ENCODE measurements at places on chromosomes 4 and X.

GRCh38 chr4:26238778-26239679 is 81.8 kb upstream of the RBPJ start:
- peak; percentile 41 for DNase-seq

GRCh38 chr4:25674386-25674785 is 18.7 kb downstream of the SLC34A2 start:
- no peak for DNase-seq

DNA sequence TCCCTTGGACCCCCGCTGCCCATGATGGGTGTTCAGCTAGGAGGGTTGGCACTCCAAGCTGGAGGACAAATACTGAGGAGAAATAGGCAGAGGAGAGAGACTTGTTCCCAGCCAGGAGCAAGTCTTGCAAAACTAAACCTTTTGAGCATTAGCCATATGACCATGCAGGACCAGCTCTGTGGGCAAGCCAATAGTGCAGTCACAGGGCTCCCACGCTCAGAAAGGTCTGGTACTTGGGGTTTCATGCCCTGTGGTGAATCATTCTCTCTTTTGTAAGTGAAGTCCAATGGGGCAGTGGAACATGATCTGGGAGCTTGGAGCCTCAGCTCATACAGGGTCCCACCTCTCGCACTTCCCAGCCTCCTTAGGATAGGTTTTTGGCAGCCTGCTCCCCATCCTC is 300.9 kb downstream of the BCOR start:
- no peak for DNase-seq

DNA sequence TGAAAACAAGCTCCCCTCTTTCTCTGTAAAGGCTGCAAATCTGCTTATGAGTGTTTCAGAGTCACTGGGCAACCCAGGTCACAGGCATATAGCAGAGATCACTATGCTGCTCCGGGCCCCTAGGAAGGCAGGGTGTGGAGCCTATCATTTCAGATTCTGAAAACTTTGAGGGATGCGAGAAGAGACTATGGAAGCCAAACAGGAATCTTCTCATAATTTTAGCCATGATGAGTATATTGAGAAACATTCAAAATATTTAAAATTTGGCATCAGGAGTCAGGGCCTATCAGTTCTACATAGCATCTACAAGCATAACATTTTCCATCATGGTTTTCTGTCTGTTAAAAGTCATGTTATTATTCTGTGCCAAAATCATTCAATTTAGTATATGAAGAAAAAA is 61.7 kb upstream of the ATXN3L start:
- no peak for DNase-seq

GRCh38 chrX:9467146-9467545 is 2.3 kb downstream of the TBL1X start:
- no peak for DNase-seq

DNA sequence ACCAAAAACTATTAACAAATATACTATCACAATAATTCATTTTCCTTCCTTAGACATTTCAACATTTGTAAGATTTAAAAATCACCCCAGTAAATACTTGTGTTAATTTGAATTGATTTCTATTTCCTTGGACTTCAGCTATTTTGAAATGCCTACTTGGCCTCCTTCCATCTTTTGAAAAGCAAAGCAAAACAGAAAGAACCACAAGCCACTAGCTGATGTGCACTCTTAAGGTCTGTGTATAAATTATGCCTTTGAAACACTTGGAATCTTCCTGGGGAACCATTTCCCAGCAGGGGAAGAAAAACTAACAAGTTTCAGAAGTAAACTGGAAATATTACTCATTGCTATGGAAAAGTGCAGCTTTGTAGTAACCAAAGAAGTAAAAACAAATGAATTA is 139.8 kb downstream of the CLCN4 start:
- DNase-seq, result no peak

- no peak for DNase-seq
Measured at GRCh38 chr4:61442936-61443335, 242.8 kb downstream of the ADGRL3 start.
